ENCODE measurements at places on chromosomes 4 and X. TPM values are rescaled to one million over a fixed set of nuclear protein-coding genes. Genes with fewer than 3 reads are reported as not detected.

Gene PCYT1B
- 21.1 TPM for total RNA-seq

Gene TLR2
- total RNA-seq, result 1.2 TPM

Gene MAGEB1
- total RNA-seq, result not detected

Gene REPS2
- 14.8 TPM for total RNA-seq

Gene IL2RG
- total RNA-seq, result 0.25 TPM

Gene NDST3
- 35.4 TPM for total RNA-seq

Gene MTHFD2L
- 25.3 TPM for total RNA-seq

Gene TMPRSS11A
- not detected for total RNA-seq

Gene STK32B
- total RNA-seq, result 53.6 TPM

Gene NOCT
- 10.8 TPM for total RNA-seq

Gene PPAT
- 13.5 TPM for total RNA-seq

Gene IL2
- not detected for total RNA-seq

Gene PDGFRA
- 67.9 TPM for total RNA-seq

Gene HAND2
- not detected for total RNA-seq

Gene SPANXA1
- total RNA-seq, result not detected

Gene VCX
- not detected for total RNA-seq

Gene SSX1
- not detected for total RNA-seq

Gene SSX4B
- total RNA-seq, result not detected

Gene SLC38A5
- 19.7 TPM for total RNA-seq

Gene TRIM75
- total RNA-seq, result not detected

Gene ATP2B3
- total RNA-seq, result 7.1 TPM

Gene ADGRG4
- total RNA-seq, result not detected

Gene FAT4
- 147 TPM for total RNA-seq

All from temporal lobe (tissue), 4 donors.